ENCODE measurements at places on chromosomes 4 and X.
A peak's percentile ranks its signal among the peaks of the same experiment; 100 is the strongest.

GRCh38 chr4:38091636-38092035, 131.4 kb downstream of the PTTG2 start:
- DNase-seq = no peak

GRCh38 chr4:176063718-176064117, 1.9 kb upstream of the WDR17 start:
- no peak for DNase-seq

GRCh38 chrX:42143866-42144592, 220.7 kb upstream of the CASK start:
- no peak for DNase-seq

GRCh38 chrX:153674219-153674851, 722 bp upstream of the PNCK start:
- DNase-seq = no peak

DNA sequence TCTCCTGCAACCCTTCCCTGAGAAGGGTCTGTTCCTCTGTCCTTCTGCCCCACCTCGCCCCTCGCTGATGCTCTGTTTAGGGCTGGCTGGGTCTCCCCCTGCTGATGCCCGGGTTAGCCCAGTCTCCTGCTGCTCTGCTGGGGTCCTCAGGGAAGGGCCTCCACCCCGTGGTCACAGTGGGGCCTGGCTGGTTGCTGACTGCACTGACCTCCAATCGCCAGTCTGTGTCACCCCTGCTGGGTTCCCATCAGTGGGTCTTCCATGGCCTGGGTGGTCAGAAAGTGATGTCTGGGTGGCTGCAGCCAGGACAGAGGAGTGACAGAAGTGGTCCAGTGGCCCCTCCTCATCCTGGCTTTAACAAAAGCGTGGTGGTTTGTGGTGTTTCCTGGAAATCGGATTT, 44.7 kb downstream of the EVC start:
- no peak for DNase-seq

DNA sequence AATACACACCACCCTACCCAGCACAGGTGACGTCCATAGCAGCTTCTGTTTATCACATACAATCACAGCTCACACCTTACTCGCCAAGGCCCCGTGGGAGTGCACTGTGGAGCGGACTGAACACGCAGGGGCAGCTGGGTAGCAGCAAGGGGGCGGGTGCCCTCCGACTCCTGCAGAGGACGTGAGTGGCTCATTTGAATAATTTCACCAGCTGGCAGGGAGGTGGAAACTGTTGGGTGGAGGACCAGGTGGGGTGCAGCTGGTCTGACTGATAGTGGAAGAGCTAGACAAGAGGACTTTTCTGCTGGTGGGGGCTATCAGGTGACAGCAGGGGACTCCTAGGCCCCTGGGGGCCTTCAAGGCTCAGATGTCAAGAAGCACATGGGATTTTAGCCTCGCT, 16.3 kb downstream of the MAN2B2 start:
- peak; percentile 29 for DNase-seq

GRCh38 chr4:165873298-165874071, 448 bp downstream of the TLL1 start:
- peak; percentile 11 for DNase-seq

DNA sequence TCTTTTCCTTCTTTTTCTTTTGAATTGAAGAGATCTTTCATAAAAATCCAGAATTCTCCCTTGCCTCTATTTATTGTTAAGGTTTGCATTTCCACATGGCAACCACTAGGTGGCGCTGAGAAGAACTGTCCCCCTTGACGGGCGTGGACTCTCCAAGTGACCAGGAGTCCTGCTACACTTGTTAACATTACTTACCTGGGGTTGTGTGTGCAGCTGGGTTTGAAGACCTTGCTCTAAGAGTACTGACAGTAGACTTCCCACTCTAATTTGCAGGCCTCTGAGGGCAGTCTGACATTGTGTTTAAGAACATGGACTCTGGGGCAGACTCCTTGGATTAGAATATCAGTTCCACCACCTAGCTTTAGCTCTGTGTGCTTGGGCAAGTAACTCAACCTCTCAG, 52.8 kb downstream of the GPRIN3 start:
- DNase-seq = peak; percentile 24

- DNase-seq = no peak
Observed at GRCh38 chr4:8113611-8114377, 44.8 kb downstream of the ABLIM2 start.

GRCh38 chrX:14409341-14409740, 120.0 kb upstream of the GLRA2 start:
- no peak for DNase-seq

- DNase-seq = no peak
Observed at GRCh38 chrX:35617836-35618235, 180.3 kb upstream of the MAGEB16 start.

DNA sequence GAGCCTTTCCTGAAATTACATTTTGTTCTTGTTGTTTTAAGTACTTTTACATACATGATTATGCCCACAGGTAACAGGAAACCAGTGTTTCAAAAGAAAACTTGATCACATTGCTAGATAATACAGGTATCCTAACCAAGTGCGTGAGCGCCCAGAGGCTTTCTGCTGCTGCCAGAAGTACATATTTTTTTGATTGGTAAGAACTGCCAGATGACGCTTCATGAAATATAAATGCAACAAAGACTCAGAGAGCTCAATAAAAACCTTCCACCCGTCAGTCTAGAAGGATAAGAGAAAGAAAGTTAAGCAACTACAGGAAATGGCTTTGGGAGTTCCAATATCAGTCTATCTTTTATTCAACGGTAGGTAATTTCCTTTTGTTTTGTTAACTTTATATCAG, at the start of gene EPGN:
TSS of gene EPGN (plus strand) at position 256 of the 400 bp plus-strand sequence. CDS start at position 320, 64 bp downstream.
- no peak for DNase-seq
